ENCODE measurements at places on chromosomes 12 and 14.

DNA sequence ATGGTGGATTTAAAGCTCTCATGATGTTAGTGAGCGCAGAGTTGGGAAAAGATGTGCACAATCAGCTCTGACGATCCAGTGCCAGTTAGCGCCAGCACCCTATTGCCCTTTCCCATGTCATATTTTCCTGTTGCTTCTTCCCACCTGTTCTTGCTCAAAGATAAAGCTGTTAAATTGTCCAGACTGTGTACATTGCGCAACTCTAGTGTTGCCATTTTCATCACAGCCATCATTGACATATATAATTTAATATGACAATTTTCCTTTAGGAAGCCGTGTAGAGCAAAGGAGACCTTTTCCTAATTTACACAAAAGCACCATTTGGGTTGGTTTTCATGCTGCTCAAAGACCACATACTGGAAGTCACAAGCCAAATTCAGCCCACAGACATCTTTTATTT, 5.7 kb upstream of the C12orf42 start:
- DNase-seq = no peak

DNA sequence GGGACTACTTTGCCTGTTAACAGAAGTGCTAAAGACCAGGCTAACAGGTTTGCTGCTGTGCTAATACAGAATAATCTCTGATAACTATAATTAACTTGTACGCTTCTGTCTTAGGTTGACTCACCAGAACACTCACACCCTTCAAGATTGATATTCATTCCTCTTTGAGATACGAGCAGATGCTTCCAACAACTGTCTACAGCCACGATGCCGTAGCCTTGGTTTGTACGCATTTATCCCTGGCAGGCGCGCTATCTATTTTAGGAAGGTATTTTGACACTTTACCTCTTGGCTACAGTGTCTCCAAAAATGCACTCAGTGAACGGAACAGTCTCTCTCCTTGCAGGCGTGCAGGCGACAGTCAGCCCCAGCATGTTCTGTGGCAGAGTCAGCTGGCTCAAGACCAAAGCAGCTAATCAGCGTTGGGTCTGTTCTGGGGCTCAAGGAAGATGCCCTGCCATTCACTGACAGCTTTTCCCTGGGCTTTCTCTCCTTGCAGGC, 146.4 kb upstream of the PRICKLE1 start:
- DNase-seq = no peak

DNA sequence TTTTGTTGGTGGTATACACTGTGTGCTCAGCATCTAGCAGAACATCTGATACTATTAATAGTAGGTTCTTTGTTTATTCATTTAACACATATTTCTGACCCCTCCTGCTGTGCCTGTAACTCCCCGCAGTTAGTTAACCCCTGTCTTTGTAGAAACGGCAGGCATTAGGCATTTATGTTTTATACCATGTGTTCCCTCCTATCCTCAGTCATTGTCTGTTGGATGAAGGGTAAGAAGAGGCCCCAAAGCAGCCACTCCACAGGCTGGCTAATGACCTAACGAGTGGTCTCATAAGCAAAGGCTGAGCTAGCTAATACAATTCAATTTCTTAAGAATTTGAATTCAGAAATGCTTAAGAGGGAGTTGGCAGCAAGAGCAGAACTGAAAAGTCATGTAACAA, 170.8 kb downstream of the TMX1 start:
- no peak for DNase-seq

- no peak for DNase-seq
Observed at GRCh38 chr12:113231235-113232088, 10.2 kb downstream of the TPCN1 start.

DNA sequence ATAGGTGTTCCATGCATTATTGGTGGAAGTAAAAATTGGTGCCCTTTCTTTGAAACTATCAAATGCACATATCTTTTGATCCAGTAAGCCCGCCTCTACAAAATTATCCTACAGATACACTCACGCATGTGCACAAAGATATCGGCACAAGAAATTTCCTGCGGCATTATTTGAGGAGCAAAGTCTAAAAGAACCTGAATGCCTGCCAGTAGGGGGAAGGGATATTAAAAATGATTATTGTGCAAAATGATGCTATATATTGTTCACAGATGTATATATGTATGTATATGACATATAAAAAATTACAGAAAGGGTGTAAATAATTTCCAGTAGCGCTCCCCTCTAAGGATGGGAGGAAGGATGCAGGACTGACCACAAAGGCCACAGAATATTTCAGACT, 24.7 kb upstream of the ADIPOR2 start:
- no peak for DNase-seq

DNA sequence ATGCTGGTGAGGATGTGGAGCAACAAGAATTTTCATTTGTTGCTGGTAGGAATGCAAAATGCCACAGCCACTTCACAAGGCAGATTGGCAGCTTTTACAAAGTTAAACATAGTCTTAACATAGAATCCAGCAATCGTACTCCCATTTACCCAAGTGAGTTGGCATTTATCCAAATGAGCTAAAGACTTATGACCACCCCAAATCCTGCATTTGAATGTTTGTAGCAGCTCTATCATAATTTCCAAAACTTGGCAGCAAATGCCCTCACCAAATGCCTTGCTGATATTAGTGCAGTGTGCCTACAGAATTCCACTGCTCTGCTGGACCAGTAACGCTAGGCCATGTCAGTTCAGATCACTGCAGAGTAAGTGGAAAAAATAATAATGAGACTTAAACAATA, 120.7 kb upstream of the AMIGO2 start:
- DNase-seq = no peak

GRCh38 chr12:130582286-130582685, 133.8 kb downstream of the RIMBP2 start:
- no peak for DNase-seq

DNA sequence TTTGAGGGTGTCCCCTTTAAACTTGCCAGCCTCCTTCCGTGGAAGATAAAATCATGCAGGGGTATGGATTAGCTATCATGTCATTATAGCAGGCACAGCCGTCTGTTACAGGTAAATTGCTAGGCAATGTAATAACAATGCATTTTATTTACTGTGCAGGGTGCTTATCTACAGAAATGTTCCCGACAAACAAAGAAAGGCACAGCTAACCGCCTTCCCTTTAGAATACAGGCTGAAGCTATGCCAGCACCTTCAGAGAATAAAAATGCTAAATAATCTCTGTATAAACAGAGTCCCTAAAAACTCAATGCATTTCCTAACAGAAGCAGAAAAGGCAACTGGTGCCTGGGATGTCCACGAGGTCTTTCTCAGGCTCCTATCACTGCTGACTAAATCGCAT, 239.2 kb downstream of the SPTSSA start:
- no peak for DNase-seq

- no peak for DNase-seq
Observed at GRCh38 chr14:64877846-64878245, 1.9 kb downstream of the SPTB start.

GRCh38 chr12:19273482-19274330, 144.2 kb downstream of the PLEKHA5 start:
- DNase-seq = peak; percentile 4

DNA sequence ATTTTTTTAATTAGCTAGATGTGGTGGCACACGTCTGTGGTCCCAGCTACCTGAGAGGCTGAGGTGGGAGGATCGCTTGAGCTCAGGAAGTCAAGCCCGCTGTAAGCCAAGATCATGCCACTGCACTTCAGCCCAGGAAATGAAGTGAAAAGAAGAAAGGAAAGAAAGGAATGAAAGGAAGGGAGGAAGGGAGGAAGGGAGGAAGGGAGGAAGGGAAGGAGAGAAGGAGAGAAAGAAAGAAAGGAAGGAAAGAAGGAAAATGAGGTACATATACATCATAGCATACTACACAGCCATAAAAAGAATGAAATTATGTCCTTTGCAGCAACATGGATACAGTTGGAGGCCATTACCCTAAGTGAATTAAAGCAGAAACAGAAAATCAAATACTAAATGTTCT, 12.2 kb downstream of the DNAI7 start:
- no peak for DNase-seq

DNA sequence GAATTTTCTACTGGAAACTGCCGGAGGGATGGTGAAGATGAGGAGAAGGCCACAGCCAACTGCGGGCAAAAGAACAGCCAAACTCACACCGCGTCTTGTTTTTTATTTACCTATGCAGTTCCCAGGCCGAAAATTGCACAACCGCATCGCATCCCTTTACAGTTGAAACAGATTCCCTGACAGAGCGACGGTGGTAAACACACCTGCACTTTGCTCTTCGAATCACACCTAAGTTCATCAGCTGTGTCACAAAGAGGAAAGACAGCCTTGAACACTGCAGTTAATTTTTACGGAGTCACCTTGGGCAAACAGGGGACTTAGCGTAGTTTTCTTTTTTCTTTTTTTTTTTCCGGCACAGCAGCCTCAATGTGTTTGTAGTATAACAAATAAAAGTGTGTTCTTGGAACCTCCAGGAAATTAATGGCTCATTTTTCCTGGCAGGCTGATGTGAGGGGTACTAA, 272.0 kb upstream of the DIO3 start:
- DNase-seq = no peak

DNA sequence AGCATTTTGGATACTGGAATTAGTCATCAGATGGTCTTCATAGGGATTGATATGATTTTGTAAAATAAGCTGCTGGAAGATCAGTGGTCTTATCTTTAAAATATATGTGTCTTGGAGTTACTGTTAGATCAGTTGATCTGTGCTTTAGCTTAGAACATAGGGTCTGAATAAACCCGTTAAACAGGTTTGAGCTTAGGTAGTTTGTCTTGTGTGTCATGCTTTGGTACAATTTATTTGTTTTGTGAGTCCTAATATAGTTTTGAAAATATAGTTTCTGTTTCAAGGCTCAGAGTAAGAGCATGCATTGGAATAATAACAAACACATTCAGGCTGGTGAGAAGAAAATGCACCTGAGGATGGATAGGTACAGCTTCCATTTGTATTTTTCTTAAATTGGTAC, 505.0 kb downstream of the SLC16A7 start:
- DNase-seq = no peak

- DNase-seq = no peak
Observed at GRCh38 chr14:30559638-30560091, 707 bp downstream of the G2E3 start.

DNA sequence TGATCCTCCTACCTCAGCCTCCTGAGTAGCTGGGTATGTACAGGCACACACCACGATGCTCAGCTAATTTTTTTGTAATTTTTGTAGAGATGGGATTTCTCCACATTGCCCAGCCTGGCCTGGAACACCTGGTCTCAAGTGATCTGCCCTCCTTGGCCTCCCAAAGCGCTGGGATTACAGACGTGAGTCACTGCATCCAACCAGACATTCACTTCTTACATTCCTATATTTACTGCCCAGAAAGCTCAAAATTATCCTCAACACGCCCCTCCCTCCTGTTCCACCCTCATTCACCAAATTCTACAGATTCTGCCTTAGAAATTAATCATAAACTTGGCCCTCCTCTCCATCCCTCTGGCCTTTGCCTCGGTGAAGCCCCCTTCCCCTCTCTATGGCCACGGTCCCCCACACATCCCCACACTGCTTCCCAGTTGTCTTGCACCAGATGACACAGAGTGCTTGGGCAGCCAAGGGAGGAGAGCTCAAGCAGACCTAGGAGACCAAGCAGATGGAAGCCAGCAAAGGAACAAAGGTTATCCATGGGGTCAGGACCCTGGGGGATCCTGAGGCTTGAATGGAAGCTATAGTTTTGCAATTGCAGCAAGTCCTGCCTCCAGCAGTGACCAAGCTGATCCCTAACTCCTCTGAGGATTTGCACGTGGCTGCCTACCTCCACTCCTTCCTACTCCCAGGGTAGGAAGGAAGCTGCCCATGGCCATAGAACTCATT, 213.2 kb upstream of the FOXN3 start:
- DNase-seq = no peak

DNA sequence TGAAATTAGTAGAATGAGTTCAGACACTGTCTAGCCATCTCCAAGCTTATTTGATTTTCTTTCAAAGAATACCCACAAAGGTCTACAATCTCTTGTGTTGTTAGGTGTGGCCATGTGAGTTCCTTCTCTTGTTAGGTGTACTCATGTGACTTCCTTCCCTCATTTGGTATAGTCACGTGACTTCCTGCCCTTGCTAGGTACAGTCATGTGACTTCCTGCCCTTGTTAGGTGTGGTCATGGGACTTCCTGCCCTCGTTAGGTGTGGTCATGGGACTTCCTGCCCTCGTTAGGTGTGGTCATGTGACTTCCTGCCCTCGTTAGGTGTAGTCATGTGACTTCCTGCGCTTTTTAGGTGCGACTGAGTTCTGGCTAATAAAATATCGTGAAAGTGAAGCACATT, 179.6 kb downstream of the TMX1 start:
- DNase-seq = no peak

- DNase-seq = no peak
Observed at GRCh38 chr12:93521225-93522080, 51.0 kb upstream of the SOCS2 start.

GRCh38 chr12:95790917-95791849, 619 bp upstream of the NTN4 start:
- DNase-seq = no peak

- DNase-seq = no peak
Observed at GRCh38 chr14:56896922-56897321, 86.6 kb upstream of the OTX2 start.

GRCh38 chr14:65164068-65164824, 61.9 kb upstream of the MAX start:
- peak; percentile 2 for DNase-seq

DNA sequence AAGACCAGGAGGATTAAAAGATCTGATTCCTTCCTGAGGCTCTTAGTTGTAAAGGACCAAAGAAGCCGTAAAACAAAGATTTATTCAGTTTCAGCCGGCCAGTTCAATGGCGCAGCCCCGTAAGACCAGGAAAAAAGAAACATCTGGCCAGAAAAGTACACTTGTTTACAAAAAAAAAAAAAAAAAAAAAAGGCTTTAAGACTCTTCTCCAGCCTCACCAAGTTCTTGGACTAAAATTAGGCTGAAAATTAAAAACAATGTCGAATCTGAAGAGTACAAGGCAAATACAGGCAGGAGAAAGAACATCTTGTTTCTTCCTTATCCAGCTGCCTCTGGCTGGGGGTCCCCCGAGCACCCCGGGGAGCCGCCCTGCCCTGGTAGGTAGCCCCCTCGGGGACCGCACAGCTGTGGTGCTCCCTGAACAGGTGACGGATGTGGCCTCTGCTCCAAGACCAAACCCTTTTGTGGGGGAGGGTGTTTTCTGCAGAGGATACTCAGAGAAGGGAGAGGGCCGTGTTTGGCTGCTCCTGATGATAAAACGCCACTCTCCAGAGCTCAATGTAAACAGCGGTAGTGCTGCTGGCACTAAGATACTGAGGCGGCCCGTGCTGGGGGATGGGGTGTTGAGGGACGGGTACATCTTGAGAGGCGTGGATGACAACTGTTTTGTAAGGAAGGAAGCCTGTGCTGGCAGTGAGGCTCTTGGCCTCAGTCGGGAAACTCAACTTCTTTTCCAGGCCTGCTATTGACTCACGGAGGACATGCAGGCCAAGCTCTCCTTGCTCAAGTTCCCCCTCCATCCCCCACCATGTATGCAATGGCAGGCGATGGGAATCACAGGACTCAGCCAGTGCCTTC, 201.0 kb upstream of the DIO3 start:
- no peak for DNase-seq

Measured in activated naive CD4-positive, alpha-beta T cell (primary cell).